ENCODE measurements at places on chromosomes 6 and 20. TPM values are rescaled to one million over a fixed set of nuclear protein-coding genes. Genes with fewer than 3 reads are reported as not detected.

The EYA2 gene
- not detected for total RNA-seq

The EPPIN gene
- not detected for total RNA-seq

The HAO1 gene
- not detected for total RNA-seq

The KIFC1 gene
- total RNA-seq: 20.3 TPM

The PKHD1 gene
- not detected for total RNA-seq

The AMD1 gene
- total RNA-seq: 121 TPM

The ZSCAN23 gene
- 4.7 TPM for total RNA-seq

The NHLRC1 gene
- total RNA-seq: not detected

The SALL4 gene
- total RNA-seq: 0.61 TPM

The ABHD16A gene
- total RNA-seq: 32.1 TPM

The NKX2-2 gene
- not detected for total RNA-seq

The PPP1R10 gene
- 103 TPM for total RNA-seq

The DPM1 gene
- 79.8 TPM for total RNA-seq

The C6orf132 gene
- 31.9 TPM for total RNA-seq

The TMEM217 gene
- 4.6 TPM for total RNA-seq

The KCNK5 gene
- total RNA-seq: 2.6 TPM

The TBXT gene
- not detected for total RNA-seq

The MKKS gene
- total RNA-seq: 44.5 TPM

The PNPLA1 gene
- not detected for total RNA-seq

The IL17F gene
- total RNA-seq: not detected

The SSTR4 gene
- not detected for total RNA-seq

The RFX6 gene
- total RNA-seq: not detected

The BPIFB2 gene
- total RNA-seq: not detected

The TRERF1 gene
- total RNA-seq: 9.4 TPM

The HRH3 gene
- total RNA-seq: not detected

The PHACTR1 gene
- total RNA-seq: not detected

The ALDH8A1 gene
- 2.0 TPM for total RNA-seq

The ADGRB3 gene
- total RNA-seq: not detected

The HUS1B gene
- 0.72 TPM for total RNA-seq

The PERP gene
- total RNA-seq: 103 TPM

The KIF25 gene
- total RNA-seq: not detected

The THBS2 gene
- 0.05 TPM for total RNA-seq

The GSTA2 gene
- not detected for total RNA-seq

The C6orf52 gene
- 5.0 TPM for total RNA-seq

The DACT2 gene
- total RNA-seq: not detected

The SSR1 gene
- total RNA-seq: 396 TPM

The RSPH9 gene
- total RNA-seq: not detected

The ATP5F1E gene
- 69.7 TPM for total RNA-seq

The RAET1G gene
- total RNA-seq: 8.3 TPM

The ZBTB24 gene
- 10.4 TPM for total RNA-seq

The LTB gene
- 0.37 TPM for total RNA-seq
